NCI-H1105 treated with DMSO at 0.1 percent for 48 hours (cell line): ENCODE measurements at places on chromosomes 6 and 20.

DNA sequence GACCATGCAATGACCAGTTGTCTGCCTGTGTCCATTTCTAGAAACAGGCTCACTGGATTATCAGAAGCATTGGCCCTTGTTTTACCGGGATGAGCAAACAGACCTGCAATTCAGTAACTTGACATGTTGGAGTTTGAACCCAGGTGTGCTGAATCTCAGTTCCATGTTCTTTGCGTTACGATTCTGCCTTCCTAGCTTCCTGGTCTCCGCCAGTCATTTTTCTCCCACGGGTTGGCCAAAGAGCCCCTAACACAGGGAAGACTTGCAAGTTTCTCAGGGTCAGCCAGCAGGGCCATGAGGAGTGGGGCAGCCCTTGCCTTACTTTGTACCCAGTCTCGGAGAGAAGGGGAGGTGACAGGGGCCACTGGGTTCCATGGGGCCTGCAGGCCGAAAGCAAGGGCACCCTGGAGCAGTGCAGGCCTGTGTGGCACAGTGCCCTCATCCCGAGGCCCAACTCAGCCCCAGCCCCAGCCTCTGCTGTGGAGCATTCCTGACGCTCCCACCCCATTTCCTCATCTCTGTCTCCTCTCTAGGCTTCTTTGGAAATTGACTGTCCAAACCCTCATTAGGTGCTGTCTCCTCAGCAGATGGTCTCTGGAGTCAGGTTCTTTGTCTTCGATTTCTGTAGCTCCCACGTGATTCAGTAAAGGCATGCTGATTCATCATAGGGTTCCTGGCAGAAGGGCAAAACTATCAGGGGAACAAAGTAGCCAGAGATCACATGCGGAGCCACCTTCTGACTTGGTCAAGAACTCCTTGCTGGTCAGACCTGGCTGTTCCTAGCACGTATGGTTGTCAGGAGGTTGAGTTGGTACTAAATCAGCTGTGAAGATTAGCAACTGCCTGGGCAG, 23.6 kb downstream of the CDS2 start:
- no peak for DNase-seq

- DNase-seq = no peak
Observed at GRCh38 chr6:151762817-151763216, 44.7 kb upstream of the ESR1 start.

- DNase-seq = no peak
Observed at GRCh38 chr20:50569864-50570836, 60.0 kb downstream of the PTPN1 start.

DNA sequence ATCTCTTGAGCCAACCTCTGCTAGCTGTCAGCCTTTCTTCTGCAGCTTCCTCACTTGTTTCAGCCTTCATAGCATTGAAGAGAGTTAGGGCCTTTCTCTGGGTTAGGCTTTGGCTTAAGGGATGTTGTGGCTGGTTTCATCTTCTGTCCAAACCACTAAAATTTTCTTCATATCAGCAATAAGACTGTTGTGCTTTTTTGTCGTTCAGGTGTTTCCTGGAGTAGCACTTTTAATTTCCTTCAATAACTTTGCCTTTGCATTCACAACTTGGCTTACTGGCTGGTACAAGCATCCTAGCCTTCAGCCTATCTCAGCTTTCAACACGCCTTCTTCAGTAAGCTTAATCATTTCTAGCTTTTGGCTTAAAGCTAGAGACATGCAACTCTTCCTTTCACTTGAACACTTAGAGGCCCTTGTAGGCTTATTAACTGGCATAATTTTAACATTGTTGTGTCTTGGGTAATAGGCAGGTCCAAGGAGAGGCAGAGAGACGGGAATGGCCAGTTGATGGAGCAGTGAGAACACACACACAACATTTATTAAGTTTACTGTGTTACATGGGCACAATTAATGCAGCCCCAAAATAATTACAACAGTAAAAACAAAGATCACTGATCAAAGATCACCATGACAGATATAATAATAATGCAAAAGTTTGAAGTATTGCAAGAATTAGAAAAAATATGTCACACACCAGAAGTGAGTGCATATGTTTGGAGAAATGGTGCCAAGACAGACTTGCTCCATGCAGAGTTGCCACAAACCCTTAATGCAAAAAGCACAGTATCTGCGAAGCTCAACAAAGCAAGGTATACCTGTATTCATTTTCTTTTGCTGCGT, 98.6 kb downstream of the HIVEP1 start:
- DNase-seq = no peak

- DNase-seq = no peak
Observed at GRCh38 chr6:64889144-64889543, 817.9 kb downstream of the EYS start.
